ENCODE measurements at places on chromosomes 1 and 21.

DNA sequence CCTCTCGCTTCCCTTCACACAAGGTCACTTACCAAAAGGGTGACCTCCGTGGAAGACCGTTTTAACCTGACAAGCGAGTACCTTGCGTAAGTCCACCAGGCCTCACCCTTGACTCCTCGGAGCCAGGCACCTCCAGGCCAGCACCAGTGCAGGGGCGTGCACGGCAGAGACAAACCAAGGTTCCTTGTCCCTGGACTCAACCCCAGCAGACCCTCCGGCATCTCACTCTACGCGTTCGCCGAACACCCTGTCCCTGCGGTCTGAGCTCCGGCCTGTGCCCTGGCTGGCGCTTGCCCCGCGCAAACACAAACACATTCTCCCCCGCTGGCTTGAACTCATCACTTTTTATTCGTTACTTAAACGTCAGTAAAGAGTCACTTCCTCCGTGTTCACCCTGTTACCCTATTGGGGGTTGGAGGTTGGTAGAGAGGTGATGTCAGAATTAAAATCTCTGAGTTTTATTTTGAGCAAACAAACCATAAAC lies 4.5 kb downstream of the TBX15 start:
- no peak for DNase-seq

DNA sequence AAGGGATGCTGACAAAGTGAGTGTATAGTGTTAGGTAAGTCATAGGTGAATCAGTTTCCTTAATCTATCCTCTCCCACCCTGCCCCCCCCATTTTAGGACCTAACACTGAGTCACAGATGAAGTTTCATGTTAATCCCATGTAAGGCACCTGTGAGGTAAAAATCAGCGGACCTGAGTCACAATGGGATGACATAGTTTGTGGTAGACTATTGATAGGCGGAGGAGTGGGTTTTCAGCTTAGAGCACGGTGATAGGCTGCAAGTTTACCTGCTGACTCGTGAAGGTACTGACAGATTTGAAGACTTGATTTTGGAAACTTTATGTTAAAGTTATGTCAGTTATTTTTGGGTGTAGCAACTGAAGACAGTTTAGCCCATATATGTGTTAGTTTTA lies 1.7 kb downstream of the TOR1AIP1 start:
- peak; percentile 83 for DNase-seq

DNA sequence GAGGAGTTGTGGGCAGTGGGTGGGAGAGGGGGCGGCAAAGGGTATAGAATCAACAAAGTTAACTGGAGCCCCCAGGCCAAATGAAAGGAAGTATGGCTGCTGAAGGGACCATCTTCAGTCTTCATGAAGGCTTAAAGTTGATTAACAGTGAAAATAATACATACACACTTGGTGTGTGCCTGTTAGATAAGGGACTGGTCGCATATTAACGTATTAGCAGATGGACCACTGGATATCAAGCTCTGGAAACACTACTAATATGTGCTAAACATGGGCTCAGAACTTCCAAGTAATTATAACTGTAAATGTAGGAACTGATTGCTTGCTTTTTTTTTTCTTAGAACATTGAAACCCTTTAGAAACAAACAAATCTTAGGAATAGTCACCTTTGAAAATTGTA lies 224.7 kb upstream of the KIAA0040 start:
- DNase-seq = no peak

DNA sequence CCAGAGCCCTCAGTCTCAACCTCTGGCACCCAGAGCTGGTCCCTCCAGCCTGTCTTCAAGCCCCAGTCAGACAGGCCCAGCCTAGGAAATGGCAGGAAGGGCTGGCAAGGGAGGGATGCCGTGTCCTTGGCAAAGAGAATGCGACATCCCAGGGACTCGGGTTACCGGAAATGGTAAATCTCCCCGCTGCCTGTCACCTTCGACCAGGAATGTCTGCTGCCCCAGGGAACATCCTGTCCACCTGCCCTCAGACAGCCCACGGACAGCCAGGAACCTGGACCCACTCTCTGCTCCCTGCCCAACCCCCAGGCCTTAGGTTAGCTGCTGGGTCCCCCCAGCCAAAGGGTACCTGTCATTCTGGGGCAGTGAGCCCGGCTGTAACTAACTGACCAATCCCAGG lies 23.9 kb downstream of the HSPG2 start:
- no peak for DNase-seq

- peak; percentile 51 for DNase-seq
Observed at GRCh38 chr1:63651161-63651701, 58.0 kb downstream of the PGM1 start.

- no peak for DNase-seq
Observed at GRCh38 chr21:38486221-38486620, 12.1 kb downstream of the ERG start.

- no peak for DNase-seq
Observed at GRCh38 chr1:28592321-28593071, 431 bp downstream of the RAB42 start.

DNA sequence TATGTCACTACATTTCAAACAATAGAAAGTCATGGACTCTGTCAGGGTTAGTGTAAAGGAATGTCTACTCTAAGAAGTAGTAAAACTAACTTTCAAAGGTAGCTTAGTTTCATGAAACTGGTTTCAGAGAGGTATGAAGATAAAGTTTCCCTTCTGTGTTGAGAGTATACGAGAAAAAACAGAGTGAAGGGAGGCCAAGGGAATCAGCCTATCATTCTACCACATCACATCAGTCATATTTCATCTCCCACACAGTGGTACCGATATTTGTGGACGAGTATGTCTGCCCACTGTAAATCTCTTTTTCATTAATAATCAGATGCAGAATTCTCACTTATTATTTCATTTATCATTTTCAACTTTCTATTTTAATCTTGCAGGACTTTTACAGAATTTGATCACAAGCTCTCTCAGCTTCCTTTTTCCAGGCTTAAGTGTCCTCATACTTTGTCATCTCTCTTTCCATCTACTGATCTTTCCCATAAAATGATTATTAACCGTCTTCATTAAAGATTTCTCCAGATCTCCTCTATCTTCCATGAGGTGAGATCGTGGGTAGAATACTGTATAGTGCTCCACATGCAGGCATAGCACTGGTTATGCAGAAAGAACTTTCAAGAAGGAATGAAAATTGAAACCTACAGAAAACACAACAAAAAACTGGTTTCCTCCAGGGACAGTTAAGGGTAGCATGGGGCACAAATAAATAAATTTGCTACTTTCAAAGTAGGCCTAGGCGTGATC lies 11.5 kb upstream of the IFI16 start:
- no peak for DNase-seq

GRCh38 chr1:70899735-70900134 lies 147.9 kb downstream of the PTGER3 start:
- no peak for DNase-seq

GRCh38 chr1:99919220-99919619 lies 50.6 kb upstream of the SLC35A3 start:
- DNase-seq = no peak

GRCh38 chr1:7345516-7345915 lies 425.6 kb upstream of the VAMP3 start:
- no peak for DNase-seq

DNA sequence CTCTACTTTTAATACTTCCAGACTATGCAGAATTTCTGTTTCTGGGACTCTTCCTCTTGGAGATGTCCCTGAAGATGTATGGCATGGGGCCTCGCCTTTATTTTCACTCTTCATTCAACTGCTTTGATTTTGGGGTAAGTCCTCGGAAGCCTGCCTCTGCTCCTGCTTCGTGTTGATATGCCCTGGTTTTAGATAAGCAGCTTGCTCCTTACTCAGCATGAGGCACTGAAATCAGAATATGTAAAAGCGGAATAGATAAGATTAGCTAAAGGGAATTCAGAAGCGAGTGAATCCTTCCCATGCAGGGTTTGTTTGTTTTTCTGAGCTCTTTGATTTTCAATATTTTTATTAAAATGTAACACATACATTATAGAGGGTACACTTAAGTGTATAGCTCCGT lies 234.7 kb downstream of the CACNA1E start:
- no peak for DNase-seq

DNA sequence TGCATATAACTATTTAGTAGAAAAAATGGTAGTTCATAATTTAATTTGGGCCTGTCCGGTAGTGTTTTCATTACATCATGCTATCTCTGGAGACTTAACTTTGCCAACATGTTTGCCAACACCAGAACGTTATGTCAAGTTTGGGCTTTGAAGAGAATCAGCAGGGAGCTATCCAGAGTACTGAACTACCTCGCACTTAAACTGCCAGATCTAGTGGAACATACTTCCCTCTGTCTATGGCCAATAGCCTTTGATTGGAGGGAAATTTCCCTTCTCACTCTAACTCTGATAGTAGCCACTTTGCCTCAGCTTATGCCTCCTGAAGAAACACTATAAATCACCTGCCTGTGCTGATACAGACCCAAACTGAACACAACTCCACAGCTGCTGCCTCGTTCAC lies 10.0 kb downstream of the LRRC53 start:
- no peak for DNase-seq

DNA sequence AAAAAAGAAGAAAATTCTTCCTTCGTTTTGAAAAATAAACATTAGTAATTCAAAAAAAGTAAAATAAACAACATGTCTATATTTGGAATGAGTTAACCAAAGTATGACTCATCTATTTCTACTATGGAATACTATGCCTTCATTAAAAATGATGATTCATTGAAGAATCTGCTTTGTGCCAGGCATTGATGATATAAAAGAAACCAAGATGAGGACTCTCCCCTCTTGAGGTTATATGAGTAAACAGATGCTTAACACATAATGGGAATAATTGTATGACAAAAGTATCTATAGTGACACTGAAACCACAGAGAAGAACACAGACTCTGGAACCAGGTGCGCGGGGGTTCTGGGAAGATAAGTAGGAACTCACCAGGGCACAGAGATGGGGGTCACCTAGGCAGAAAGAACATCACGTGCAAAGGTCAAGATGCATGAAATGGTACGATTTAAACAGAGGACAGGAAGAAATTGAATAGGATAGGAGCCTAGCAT lies 18.8 kb downstream of the ELF3 start:
- DNase-seq = no peak

- DNase-seq = no peak
Observed at GRCh38 chr1:182389619-182390047, 2.0 kb downstream of the GLUL start.

GRCh38 chr21:45932922-45933502 lies 48.6 kb upstream of the COL6A1 start:
- no peak for DNase-seq

DNA sequence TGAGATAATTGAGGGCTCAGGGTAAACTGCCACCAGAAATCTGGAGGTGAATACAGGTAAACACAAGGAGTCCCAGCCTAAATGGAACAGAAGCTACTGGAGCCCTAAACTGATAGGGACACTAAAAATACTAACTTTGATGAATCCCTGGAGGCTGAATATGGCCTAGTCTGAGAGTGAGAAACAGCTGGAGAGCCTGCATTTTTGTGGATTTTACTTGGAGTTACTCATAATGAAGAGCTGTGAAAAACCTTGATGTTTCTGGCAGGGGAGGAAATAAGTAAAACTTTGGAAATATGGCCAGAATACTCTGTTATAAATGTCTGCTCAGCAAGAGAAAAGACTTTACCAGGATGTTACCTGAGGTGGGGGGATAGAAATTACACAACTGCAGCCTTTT lies 164.4 kb downstream of the LIPI start:
- DNase-seq = no peak

GRCh38 chr1:228075801-228076271 lies 6.7 kb upstream of the ARF1 start:
- DNase-seq = no peak

- no peak for DNase-seq
Observed at GRCh38 chr1:17451731-17452130, 12.3 kb upstream of the RCC2 start.

DNA sequence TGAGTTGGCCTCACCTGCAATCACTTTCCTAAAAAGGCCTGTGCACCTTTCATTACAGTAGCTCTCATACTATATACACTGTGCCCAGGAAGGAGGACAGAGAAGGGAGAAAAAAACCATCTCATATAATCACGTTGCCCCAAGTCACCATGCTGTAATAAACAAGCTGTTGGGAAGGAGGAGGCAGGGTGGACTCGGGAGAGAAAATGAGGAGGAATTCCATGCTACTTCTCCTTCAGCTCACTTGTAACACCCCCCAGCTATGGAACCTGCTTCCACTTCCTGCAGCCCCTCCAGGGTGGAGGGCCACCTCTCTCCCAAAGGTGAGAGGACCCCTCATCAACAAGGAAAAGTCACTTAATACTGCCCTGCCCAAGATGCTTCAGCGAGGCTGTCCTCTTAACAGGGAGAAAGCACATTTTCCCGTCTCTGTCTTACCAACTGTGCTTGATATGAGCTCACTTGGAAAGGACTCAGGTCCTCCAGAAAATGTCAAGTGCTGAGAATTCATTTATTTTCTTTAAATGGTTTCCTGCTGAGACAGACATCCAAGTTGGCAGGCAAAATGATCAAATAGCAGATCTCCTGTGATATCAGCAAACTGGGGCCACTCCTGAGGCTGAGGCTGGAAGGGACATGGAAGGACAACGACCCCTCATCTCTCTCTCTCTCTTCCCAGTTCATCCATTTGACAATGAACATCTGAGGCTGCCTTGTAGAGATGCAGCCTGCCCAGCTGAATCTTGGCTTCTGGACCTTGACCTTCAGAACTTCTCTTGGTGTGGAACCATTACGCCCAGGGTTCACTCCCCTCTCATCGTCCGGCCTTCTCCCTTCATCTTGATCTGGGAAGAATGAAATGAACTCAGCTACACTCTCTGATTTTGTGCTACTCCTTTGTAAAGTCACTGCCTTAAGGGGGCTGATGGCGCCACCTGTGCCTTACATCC lies 54.0 kb downstream of the CAPN9 start:
- DNase-seq = no peak

DNA sequence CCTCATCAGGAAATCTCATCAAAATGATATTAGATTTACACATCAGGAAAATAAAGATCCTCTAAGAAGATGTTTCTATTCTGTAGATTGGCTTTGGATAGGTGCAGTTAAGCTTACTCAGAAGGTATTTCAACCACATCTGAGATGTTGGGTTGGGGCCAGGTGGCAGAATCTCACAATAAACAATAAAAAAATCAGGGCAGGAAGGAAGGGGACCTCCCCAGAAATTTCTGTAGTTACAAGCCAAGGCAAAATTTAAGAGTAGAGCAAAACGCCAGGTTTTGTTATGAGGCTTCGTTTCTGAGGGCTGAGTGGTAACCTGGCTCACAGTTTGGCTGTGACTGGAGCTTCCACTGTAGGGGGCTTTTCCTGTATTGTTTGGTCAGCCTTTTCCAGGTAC lies 84.8 kb downstream of the HUNK start:
- DNase-seq = no peak

DNA sequence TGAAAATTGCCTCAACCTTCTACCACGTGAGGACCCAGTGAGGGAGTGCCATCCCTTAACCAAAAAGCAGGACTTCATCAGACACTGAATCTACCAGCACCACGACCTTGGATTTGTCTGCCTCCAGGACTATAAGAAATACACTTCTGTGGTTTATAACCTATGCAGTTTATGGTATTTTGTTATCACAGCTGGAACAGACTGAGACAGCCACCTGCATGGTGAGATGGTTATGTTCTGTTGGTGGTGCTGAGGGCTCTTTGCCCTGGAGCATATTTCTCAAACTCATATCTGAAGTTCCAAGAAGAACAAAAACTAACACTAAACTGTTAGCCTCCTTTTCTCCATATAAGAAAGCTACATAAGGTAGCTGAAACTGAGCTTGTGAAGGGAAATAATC lies 69.8 kb upstream of the RGS18 start:
- DNase-seq = no peak
